ENCODE measurements at places on chromosomes 1 and 21.
A peak's percentile ranks its signal among the peaks of the same experiment; 100 is the strongest.

GRCh38 chr1:22673486-22674409 is 20.7 kb downstream of the C1QB start:
- DNase-seq: peak; percentile 53

- no peak for DNase-seq
These were observed 29.6 kb upstream of the C1orf87 start for GRCh38 chr1:60103186-60103585.

DNA sequence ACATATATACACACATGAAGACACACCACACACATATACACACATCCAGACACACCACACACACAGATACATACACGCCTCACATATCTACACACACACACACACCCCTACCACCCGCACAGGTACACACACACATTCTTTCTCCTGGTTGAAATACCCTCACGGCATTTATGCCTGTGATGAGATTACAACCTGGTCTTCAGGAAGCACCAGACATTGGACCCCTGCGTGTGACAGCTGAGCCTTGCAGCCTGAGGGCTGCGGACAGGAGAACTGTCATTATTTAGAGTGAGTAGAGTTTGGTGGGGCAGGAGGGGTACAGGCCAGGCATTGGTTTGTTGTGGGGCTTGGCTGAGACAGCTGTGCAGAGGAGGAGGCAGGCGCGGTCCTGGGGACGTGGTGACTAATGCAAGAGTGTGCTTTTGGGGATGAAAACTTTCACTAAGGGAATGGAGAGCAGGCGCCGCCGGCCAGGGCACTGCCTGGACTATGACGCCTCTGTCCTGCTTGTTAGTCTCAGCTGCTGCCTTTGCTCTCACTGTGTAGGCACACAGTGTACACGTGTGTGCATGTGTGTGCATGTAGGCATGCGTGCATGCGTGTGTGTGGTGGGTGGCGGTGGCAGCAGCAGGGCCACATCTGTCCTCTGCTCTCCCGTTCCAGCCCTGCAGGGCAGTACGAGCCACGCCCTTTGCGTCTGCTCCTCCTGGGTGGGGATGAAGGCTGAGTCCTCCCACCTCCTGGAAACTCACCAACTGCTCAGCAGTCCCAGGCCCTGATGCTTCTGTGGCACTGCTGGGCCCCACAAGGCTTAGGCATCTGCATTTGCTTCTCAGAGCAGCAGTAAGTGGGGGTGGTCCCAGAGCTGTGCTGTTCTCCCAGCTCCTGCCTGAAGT is 57.6 kb downstream of the SPSB1 start:
- DNase-seq: peak; percentile 77

- peak; percentile 97 for DNase-seq
These were observed 42.4 kb upstream of the ROR1 start for GRCh38 chr1:63731117-63732043.

DNA sequence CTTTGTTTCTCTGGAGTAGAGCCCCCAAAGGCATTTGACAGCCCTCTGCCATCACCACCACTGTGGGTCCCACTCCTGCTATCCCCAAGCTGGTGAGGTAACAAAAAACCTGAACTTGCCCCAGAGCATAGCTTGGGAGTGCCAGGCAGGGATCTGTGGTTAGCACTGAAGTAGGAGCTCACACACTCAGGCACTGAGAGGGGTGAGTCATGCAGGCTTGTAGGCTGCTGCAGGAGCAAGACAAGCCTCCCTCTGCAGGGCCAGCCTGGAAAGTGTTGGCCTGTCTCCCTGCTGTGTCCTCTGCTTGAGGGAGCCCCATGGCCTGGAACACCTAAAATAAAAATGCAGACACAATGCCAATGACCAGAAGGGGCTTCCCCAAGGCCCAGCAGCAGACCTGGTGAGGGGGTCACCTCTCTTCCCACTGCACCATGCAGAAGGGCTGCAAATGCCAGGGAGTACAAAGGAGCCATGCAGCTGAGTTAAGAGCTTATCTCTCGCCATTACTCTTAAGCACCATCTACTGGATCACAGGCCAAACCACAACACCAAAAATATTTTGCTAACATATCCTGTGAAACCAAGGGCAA is 108.9 kb upstream of the POGK start:
- no peak for DNase-seq

DNA sequence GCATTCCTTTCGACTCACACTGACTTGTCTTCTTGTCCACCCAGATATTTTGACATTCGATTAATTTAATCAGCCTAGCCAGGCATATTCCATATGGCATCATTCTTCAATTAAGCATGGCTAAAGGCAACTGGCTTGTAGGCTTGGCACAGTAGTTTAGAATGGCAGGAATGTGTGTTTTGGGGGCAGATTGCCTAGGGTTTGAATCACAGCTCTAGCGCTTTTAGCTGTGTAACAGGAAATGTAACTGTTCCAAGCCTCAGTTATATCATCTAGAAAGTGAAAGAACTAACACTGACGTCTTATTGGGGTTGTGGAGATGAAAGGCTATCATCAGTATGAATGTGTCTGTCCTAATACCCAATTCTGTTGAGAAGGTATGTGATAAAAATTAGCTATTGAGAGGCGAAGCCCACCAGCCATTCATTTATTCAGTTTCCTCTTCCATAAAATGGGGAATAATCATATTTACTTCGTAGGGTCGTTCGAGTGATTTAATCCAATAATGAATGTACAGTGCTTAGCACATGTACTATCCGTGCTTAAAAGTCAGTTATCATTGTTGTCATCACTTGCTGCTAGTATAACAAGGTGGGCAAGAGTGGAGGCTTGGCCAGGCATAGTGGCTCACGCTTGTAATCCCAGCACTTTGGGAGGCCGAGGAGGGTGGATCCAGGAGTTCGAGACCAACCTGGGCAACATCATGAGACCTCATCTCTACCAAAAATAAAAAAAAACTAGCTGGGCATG is 41.6 kb upstream of the GRHL3 start:
- peak; percentile 52 for DNase-seq

DNA sequence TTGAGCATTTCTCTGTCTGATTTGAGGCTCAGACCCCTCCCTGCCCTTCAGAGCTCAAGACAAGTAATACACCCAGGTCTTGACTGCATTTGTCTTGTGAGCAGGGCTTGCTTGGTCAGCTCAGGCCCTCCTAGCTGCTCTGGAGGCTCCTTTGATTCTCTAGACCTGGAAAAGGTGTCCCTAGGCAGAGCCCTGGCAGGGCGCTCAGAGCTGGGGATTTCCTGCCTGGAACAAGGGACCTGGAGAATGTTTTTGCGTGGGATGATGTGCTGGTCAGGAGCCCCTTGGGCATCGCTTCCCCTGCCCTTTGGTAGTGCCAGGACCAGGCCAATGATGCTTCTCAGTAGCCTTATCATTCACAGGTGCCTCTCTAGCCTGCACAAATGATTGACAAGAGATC is 4.9 kb upstream of the CCDC28B start:
- DNase-seq: no peak

DNA sequence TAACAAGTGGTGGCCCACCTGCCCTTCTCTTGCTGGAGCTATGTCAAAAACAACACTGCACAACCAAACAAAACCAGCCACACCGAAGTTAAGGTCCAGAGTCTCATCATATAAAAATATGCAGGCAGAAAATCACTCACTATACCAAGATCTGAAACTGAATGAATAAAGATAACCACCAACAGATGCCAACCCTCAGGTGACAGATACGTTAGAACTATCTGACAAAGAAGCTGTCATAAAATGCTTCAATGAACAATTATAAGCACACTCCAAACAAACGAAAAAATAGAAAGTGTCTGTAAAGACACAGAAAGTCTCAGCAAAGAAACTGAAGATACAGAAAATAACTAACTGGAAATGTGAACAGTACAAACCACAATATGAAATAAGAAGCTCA is 14.0 kb downstream of the ZNF496 start:
- no peak for DNase-seq

DNA sequence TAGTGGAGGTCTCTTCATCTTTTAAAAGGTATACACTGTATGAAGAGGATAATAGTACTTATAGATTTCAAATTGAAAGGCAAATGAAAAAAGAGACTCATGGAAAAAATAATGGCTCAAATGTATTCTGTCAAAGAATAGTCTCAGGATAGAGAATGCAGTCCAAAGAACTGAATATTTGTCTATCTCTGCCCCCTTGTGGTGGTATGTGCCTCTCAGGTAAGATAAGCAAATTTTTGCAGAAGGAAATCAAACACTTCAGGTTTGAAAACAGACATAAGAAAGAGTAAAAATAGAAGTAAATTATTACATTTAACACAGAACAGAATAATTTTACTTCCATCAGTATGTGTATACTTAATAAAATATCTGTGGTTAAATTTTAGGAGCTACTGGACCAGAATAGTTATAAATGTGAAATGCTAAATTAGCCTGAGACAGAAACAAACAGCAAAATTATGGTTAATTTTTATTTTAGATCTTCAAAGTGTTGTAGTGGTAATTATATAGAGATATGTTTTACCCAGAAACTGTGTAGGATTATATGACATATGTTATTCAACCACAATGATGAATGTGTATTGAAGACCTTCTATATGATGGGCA is 164.4 kb upstream of the PALMD start:
- DNase-seq: peak; percentile 54

DNA sequence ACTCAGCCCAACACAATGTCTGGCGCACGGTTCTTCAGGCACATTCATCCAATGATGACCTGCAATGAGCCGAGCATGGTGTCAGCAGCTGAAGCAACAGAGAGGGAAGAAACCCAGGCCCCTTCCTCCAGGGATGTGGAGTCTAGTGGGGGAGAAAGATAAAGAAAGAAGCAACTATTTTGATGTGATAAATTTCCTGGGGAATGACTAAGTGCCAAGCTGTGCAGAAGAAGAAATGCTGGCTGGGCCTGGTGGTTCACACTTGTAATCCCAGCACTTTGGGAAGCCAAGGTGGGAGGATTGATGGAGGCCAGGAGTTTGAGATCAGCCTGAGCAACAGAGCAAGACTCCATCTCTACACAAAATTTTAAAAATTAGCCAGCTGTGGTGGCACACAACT is 561.8 kb downstream of the KIF26B start:
- DNase-seq: peak; percentile 6

GRCh38 chr1:234120327-234120944 is 216.0 kb downstream of the SLC35F3 start:
- DNase-seq: no peak

GRCh38 chr1:207787776-207788175 is 35.9 kb downstream of the CD46 start:
- no peak for DNase-seq

GRCh38 chr1:180672105-180672504 is 40.3 kb downstream of the XPR1 start:
- peak; percentile 63 for DNase-seq

DNA sequence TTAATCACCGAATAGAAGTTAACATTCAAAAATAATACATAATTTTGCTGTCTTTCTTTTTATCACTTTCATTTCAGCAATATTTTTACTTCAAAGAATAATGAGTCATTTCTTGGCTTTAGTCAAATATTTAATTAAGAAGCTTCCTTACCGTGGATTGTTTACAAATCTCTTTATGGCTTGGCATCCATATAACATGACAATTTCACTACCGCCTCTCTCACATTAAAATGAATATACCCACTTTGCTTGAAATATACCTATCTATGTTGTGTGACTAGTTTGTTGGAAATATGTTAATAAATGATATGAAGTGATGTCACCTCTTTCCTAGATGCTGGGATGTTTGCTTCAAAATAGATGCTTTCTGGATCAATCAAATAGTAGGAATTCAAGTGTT is 1203.9 kb downstream of the AMY1C start:
- DNase-seq: no peak

GRCh38 chr1:180291004-180291403 is 60.9 kb downstream of the LHX4 start:
- DNase-seq: no peak

DNA sequence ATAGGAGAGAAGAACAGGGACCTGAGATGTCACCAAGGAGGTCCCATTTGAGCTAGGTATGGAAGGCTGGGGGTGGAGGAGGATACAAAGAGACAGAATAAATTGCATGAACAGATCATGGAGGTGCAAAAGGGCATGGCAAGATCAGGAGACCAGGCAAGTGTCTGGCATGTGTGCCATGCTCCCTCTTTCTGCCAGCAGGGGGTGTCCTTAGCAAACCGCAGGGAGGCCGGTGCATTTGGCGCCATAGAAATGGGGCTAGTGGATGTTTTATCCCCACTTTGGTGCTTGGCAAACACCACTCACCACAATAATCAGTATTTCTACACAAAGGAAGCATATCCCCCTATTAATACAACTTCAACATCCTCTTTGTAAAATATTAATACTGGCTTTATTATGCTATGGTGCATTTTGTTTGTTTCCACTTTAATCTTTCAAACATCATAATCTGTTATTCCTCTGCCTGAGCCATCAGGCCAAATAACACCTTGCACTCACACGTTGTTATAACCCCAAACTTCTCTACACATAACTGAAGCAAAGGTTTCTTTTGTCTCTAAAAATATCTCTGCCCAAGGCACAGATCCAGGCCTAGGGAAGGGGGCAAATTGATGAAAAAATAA is 25.9 kb downstream of the S100A6 start:
- peak; percentile 39 for DNase-seq

- no peak for DNase-seq
These were observed 86.7 kb downstream of the GALNT2 start for GRCh38 chr1:230153641-230154296.

- DNase-seq: peak; percentile 11
These were observed 156.1 kb downstream of the PIGK start for GRCh38 chr1:77063118-77063517.

- DNase-seq: no peak
These were observed 1280.2 kb downstream of the NCAM2 start for GRCh38 chr21:22278366-22278765.

- DNase-seq: no peak
These were observed 13.2 kb downstream of the KLHDC8A start for GRCh38 chr1:205343431-205344065.

DNA sequence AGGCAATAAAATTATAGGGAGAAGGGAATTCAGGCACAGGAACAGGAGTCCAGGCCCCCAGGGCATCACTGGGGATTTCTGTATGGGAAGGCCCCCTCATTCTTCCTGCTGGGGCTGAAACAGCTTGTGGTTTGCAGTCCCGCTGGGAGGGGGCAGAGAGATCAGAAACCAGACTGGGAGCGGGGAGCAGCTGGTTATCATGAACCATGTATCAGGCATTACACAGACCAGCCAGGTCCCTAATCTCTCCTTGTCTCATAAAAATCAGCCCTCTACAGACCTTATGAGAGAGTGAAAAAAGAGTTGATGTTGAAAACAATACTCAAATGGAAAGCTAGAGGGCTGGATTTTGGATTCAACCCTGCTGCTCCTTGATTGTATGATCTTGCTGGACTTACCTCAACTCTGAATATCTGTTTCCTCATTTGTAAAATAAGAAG is 93.4 kb upstream of the F3 start:
- DNase-seq: no peak

DNA sequence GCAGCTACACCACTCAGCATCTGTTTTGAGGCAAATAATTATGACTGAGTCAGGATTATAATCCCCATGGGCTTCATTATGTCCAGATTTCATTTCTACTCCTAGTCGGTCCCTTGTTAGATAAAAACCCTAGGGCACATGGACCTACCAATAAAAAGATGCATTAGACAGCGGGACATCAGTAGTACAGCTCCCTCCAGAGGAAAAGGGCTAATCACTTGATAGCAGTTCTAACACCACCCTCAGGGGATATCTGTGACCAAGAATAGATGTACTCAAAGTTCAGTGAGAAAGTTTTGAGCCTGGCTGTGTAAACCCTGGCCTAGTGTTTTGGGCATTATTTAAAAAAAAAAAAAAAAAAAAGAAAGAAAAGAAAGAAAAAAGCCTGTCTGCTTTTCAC is 10.0 kb downstream of the GJA8 start:
- no peak for DNase-seq

GRCh38 chr1:245041058-245041698 is 113.6 kb upstream of the KIF26B start:
- no peak for DNase-seq
